ENCODE measurements at places on chromosomes 2 and 18.
A peak's percentile ranks its signal among the peaks of the same experiment; 100 is the strongest.

GRCh38 chr2:63049970-63050333 is 678 bp upstream of the OTX1 start:
- DNase-seq: peak; percentile 69

DNA sequence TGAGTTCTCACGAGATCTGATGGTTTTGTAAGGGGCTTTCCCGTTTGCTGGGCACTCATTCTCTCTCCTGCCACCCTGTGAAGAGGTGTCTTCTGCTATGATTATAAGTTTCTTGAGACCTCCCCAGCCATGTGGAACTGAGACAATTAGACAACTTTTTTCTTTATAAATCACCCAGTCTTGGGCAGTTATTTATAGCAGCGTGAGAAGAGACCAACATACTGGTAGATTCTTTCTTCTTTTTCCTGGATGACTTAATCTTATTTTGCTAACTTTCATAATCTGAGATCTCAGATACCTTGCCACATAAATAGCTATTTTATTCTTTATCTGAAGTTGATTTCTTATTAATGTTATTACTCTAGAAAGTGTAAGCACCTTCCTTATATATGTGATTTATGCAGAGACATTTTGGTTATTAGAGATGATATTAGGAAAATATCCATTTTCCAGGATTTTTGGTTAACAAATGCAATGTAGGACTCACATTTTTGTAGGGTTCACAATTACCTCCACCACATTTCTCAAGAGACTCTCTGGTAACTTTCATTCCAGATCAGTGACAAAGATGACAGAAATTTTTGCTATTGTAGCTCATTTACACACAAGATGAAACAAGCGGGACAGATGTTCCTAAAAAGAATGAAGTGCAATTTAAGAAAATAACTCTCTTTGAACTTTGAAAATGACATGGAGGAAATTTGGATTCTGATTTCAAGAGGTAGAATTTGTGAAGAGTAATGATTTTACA is 97.9 kb upstream of the RND3 start:
- no peak for DNase-seq

DNA sequence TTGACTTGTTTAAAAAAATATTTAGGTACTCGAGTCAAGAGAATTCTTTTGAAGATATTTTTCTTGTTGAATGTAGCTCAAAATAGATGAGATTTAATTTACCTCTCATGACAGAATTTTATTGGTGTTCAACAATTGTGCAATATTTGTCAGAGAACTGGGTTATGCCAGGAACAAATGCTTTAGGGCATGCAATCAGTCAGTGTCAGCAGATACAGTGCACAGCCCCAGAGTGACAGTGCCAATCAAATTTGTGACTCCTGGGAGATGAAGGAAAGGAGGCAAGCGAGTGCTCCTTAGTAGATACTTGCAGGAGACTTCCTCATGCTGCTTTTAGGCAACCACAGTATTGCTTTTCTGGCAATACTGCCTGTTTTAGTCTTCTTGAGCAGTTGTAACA is 81.2 kb upstream of the DSEL start:
- no peak for DNase-seq

DNA sequence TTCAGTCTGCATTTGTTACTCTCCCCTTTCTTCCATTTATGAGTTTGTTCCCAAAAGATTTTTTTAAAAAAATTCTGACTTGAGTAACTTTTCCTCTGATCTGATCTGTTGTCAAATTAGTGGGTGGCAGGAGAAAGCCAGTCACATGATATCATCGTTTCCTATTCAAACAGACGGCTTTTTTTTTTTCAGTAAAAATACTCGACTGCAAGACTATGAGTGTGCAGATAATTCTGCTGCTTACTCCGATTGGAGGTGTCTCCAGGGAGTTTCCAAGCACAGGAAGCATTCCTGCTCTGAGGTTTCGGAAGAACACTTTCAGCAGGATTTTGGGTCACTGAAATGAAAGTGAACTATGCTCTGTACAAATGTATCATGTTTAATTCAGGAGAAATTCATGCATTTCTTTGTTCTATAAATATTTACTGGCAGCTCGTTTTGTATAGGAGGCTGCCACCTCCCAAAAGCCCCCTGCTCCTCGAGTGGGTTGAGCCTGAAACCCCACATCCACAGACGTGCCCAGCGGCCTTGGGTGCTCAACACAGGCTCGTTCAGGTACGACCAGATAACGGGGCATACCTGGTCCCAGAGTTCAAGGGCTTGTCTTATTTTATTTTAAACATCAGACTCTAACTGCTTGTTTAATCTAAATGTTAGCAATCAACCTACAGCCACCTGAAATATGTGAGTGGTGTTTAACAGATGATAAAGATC is 126.9 kb upstream of the ZNF516 start:
- peak; percentile 49 for DNase-seq

GRCh38 chr2:7673853-7674252 is 756.6 kb downstream of the RNF144A start:
- DNase-seq: no peak

GRCh38 chr2:235564884-235565530 is 71.2 kb downstream of the AGAP1 start:
- no peak for DNase-seq

DNA sequence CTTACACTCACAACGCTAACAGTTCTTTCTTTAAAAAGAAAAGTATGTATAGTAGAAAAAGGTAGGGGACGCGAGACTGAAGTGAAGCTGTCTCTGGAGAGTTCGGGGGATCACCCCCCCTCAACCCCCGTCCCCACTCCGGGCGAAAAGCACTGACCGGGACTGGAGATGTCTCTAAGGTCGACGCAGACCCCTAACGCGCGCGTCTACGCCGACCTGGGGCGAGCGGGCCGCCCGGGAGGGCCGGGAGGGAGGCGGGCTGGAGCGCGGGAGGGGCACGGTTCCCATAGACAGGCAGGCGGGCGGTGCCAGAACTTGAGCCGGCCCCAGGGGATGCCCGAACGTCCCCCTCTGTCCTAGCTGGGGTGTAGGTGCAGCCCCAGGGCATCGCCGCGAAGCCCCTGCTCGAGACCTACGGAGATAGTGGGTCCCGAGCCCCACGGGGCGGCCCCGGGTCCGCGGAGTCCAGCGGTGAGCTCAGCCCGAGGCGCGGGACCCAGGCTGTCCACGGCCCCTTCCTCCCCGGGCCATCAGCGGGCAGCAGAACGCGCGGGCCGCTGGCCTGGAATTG is 82.2 kb downstream of the CHRNA1 start:
- DNase-seq: no peak

- peak; percentile 66 for DNase-seq
Measured at GRCh38 chr2:88590998-88591613, 36.2 kb downstream of the EIF2AK3 start.

GRCh38 chr2:30366199-30366691 is 80.8 kb upstream of the LCLAT1 start:
- no peak for DNase-seq

DNA sequence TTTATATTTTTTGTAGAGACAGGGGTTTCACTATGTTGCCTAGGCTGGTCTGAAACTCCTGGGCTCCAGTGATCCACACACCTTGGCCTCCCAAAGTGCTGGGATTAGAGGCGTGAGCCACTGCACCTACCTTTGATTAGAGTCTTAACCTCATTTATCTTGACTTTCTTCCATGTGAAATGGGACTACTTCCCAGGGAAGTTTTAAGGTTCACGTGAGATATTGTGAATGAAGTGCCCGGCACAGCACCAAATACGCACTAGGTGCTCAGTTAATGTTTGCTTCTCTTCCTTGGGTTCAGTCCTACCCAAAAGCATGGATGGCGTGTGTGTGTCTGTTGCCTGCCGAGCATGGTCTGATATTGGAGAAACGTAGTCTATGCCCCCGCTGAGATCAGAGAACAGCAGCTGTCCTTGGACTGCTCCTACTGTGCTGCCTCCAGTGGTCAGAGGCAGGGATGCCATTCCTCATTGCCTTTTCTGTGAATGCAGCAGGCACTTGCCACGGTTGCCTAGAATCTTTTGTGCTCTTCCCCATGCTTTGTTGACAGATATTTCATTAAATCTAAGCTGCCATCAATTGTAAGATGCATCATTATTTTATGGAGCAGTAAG is 12.3 kb upstream of the TFCP2L1 start:
- peak; percentile 81 for DNase-seq

DNA sequence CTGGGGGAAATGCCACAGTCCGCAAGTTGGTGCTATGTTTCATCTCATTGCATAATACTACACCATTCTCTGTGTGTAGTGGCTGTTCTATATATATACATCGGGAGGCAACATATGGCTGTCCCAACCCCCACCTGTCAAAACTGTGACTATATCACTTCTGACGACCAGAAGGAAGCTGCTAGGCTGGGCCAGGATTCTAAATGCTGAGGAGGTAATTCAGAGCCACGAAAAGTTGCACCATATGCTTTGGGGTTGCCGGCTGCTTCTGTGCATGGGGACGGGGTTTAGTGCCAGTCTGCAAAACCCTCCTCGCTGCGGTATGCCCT is 117.3 kb downstream of the MSH2 start:
- DNase-seq: peak; percentile 94

GRCh38 chr2:134721596-134721995 is 2.8 kb upstream of the TMEM163 start:
- DNase-seq: no peak

DNA sequence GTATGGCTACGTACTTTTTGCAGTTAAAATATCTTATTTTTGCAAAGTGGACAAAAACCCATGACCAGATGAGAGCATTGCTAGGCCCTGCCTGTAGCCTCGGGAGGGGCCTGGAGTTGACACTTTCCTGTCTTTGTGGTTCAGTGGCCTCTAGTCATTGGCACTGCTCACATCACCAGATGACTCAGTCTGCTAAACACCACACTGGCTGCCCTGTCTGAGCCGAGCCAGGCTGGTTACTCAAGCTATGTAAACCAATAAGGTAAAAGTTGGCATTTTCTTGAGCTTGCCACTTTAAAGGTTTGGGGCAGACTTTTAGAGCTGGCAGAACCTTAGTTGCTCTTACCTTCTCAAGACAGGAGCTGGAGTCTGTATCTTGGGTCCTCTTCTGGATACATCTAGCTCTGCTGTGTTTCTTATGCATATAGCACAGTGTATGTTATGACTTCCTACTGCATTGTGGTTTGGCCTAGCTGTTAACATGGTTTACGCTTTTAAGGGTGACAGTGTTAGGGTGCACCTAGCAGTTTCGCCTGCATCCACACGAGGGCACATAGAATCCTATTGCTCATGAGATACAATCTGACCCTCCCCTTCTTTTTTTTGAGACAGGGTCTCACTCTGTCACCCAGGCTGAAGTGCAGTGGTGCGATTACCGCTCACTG is 76.4 kb downstream of the AP1S3 start:
- no peak for DNase-seq

- DNase-seq: no peak
Measured at GRCh38 chr2:8691859-8692437, 10.1 kb downstream of the ID2 start.

DNA sequence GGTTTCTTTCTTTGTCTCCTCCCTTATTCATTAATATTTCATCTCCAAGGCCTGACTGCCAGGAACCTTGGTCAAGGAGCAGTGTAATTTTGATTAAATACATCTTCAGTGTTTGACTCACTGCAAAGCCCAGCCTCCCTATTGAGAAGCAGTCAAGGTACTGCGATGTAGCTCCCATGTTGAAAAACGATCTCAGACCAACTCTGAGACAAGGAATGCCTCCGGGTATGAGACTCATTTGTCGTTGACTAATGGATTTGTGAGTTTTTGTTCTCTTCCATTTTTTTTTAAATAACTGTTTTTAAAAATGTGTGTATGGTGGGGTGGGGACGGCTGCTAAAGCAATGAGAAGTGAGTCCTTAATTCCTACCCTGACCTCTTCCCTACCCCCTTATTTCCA is 361.6 kb downstream of the SOX11 start:
- no peak for DNase-seq
